ENCODE measurements at places on chromosomes 1 and 21.

DNA sequence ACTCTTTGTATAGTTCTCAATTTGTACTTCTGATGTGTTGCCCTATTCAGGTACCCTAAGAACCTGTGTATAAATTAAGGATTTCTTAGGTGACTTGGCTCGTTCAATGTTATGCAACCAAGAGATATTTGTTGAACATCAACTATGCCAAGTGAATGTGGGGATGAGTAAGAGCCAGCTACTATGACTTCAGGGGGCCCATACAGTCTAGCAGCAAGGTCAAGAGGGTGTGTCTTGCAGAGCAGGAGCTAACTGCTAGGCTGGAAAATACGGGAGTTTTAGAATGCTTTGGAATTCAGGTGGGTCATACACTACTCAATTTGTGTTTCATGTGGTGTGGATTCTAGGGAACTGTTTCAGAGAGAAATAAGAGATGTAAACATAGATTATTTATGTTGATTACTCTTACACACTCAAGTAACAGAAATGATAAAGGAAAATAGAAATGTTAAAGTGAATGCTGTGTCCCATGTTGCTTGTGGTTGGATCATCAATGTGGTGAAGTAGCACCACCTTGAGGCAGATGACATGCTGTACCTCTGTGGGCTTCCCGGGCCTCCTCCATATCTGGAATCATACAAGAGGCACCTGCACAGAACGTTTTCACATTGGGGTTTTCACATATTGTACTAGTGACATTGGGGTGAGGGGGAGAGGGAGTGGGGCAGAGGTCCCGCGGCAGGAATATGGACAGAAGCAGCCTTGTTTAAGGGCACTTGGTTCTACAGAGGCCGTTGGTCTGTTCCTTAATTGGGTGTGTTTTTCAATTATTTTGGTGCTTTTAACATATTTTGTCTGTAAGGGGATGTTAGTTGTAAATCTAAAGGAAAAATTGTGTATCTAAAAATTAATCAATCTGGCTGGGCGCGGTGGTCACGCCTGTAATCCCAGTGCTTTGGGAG, 12.4 kb downstream of the ARPC5 start:
- no peak overlapping the region for H3K27ac ChIP-seq
- peaks cover 42% of the 10 kb centered on the region for H3K36me3 ChIP-seq
- H3K4me1 ChIP-seq: peaks cover 13% of the 10 kb centered on the region

DNA sequence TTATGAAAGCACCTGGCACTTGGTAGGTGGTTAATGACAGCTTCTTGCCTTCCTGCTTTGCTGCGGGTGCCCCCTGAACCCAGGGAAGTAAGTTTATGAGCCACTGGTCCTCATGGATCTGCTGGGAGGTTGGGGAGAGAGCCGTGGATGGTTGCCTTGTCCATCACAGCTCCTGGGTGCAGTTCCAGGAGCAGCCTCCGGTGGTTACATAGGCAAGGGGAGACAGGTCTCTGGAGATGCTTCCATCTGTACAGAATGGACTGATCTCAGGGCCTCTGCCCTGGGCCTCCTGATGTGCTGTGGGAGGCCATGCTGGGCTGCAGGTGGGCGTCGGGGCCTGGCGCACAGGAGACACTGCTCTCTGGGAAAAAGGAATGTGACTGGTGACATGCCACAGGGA, 31.6 kb upstream of the ARHGEF10L start:
- no peak for ATAC-seq
- H3K27ac ChIP-seq: no peak overlapping the region
- H3K27me3 ChIP-seq: no peaks in the 10 kb centered on the region
- no peaks in the 10 kb centered on the region for H3K36me3 ChIP-seq
- no peak overlapping the region for H3K4me3 ChIP-seq

DNA sequence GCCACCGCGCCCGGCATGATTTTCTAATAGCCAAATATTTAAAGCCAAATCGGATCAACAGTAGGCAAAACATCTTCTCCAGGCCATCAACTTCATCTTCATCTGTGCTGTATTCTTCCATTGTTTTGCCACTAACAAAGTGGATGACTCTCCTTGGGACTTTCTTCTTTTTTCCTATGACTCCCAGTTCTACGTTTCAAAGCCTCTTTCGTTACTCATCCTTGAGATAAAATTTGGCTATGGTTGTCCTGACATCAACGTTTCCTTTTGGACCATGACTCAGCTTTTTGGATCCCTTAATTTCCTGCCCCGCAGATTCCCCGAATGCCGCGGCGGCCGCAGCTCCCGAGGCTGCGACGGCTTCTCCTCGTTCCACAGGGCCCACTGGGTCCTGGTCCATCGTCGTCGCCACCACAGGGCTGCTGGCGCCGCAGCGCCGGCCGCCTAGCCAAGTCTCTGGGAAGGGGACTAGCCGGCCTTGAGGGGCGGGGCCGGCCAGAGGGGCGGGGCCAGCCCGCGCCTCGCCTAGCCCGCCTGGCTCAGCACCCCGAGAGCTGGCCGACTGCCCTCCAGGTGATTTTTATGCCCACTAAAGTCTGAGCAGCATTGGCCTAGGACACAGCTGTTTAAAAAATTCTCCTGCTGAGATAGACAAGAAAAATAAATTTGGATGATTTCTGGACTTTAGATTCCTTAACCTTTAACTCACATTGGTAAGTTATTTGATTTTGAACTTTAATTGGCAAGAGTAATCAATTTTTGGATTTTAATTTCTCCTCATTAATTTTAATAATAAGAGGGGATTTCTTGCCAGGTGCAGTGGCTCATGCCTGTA, 93.9 kb downstream of the ADCY10 start:
- peaks cover 11% of the 10 kb centered on the region for H3K4me1 ChIP-seq
- H3K27ac ChIP-seq: peak overlapping the region; percentile 84
- no peaks in the 10 kb centered on the region for H3K36me3 ChIP-seq
- peak overlapping the region; percentile 56 for H3K4me3 ChIP-seq
- ATAC-seq: peak; percentile 93

- no peaks in the 10 kb centered on the region for H3K27me3 ChIP-seq
- H3K4me1 ChIP-seq: peaks cover 5% of the 10 kb centered on the region
- no peak for ATAC-seq
- no peak overlapping the region for H3K27ac ChIP-seq
These were observed 12.0 kb downstream of the NCMAP start for GRCh38 chr1:24567792-24568388.

DNA sequence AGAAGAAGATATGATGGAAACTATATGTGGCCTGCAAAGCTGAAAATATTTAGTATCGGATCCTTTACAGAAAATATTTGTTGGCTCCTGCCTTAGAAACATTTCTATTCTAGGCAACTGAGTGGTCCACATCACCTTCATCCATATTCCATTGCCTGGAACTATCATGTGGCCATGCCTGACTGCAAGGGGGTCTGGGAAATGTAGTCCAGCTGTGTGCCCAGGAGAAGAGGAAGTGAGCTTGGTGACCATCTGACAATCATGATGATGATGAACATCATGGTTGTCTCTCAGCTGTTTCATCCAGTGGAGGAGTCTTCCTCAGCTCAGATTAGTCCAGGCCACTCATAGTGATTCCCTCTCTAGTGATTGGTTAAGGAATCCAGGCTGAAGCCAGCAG, 61.8 kb upstream of the IFNLR1 start:
- H3K27ac ChIP-seq: no peak overlapping the region
- H3K27me3 ChIP-seq: no peaks in the 10 kb centered on the region
- no peaks in the 10 kb centered on the region for H3K36me3 ChIP-seq
- no peak for ATAC-seq

- peaks cover 33% of the 10 kb centered on the region for H3K4me1 ChIP-seq
- no peak for ATAC-seq
- H3K36me3 ChIP-seq: no peaks in the 10 kb centered on the region
These were observed 1.5 kb downstream of the PIGC start for GRCh38 chr1:172442404-172442803.

DNA sequence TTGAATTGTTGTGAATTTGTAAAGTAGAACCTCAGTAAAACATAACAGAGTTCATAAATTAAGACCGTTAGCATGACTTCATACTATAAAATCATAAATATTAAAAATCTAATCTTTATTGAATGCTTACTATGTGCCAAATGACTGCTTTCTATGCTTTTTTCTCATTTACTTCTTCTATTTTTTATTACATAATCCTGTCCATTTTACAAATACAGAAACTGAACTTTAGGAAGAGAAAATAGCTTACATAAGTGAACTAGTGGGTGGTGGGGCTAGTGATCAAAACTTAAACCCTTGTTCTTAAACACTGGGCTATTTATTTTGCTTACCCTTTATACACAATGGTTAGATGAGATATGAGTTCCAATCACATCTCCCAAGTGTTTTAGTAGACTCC, 122.3 kb downstream of the ZC3H11B start:
- no peaks in the 10 kb centered on the region for H3K27me3 ChIP-seq
- no peak overlapping the region for H3K4me3 ChIP-seq
- H3K27ac ChIP-seq: no peak overlapping the region
- ATAC-seq: no peak

DNA sequence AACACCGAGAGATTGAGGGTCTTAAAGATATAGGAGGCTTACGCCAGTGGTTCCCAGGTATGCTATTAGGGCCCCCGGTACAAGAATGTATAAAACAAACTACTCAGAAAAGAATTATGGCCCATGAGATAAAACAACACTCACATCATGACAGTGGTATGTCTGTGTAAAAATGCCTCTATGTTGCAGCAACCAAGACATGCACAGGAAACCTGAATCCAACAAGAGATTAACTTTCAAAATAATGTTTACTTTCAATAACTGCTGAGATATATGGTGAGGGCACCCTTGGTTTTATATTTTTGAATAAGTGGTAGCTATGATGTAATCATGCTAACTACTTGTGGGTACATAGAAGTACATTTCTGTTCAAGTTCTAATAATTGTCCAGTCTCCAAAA, 74.9 kb downstream of the PUM1 start:
- H3K36me3 ChIP-seq: no peaks in the 10 kb centered on the region
- ATAC-seq: no peak
- H3K4me3 ChIP-seq: no peak overlapping the region
- H3K4me1 ChIP-seq: peaks cover 6% of the 10 kb centered on the region
- no peaks in the 10 kb centered on the region for H3K27me3 ChIP-seq
- H3K27ac ChIP-seq: no peak overlapping the region

DNA sequence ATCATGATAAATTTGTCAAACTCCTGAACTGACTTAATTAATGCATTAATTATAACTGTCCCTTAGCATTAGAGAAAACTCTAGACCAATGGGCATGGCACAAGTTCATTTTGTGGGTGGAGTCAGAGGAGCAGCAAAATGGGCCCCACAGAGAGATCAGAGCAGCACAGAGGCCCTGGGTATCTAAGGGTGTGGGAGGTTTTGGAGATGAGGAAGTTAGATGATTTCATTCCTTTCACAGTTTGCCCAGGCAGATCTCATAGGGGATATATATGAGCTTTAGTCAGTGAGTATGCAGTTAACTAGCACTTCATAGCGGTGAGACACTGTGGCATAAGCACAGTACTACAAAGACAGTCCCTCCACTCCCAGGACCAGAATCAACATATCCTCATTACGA, 117.3 kb downstream of the MAB21L3 start:
- no peak overlapping the region for H3K27ac ChIP-seq
- no peaks in the 10 kb centered on the region for H3K36me3 ChIP-seq
- H3K4me3 ChIP-seq: no peak overlapping the region
- H3K4me1 ChIP-seq: no peaks in the 10 kb centered on the region
- no peak for ATAC-seq

DNA sequence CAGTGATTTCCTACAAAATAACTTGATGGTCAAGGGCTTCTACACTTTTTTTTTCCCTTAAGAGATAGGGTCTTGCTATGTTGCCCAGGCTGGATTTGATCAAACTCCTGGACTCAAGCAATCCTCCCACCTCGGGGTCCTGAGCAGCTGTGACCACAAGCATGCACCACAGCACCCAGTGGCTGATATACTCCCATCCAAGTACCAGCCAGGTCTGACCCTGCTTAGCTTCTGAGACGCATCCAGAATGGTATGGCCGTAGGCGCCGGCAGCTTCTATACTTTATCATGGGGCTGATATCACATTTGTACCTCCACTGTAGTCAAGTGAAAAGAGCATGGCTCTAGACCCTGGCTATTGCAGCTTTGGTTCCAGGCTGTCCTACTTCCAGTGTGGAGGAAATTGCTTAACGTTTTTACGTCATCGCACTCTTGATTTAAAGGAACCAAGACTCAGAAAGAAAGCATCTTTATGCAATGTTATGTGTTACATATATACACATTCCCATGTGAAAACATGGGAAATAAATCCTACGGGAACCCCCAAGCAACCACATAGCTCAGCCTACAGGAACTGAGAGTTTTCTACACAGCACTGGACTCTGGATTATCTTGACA, 39.5 kb downstream of the PDPN start:
- H3K27ac ChIP-seq: no peak overlapping the region
- H3K4me1 ChIP-seq: no peaks in the 10 kb centered on the region
- no peaks in the 10 kb centered on the region for H3K27me3 ChIP-seq
- H3K36me3 ChIP-seq: no peaks in the 10 kb centered on the region
- ATAC-seq: peak; percentile 26
- no peak overlapping the region for H3K4me3 ChIP-seq

DNA sequence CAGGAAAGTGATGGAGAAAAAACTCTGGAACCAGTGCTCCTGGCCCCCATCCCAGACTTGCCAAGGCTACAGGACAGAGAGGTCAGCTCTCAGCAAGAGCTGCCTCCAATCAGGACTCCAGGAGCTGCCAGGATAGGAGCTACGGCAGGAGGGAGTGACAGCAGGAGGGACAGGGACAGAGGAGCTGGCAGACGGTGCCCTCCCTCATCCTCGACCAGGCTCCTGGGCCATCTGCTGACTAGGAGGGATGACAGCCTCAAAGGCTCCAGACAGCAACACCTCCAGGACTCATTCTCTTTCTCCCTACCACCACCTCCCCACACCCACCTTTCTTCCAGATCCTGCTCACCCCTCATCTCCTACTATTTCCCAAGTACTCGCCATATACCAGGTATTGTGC, 22.7 kb downstream of the DLGAP3 start:
- no peak for ATAC-seq
- peaks cover 17% of the 10 kb centered on the region for H3K27me3 ChIP-seq
- no peak overlapping the region for H3K27ac ChIP-seq
- no peaks in the 10 kb centered on the region for H3K36me3 ChIP-seq

DNA sequence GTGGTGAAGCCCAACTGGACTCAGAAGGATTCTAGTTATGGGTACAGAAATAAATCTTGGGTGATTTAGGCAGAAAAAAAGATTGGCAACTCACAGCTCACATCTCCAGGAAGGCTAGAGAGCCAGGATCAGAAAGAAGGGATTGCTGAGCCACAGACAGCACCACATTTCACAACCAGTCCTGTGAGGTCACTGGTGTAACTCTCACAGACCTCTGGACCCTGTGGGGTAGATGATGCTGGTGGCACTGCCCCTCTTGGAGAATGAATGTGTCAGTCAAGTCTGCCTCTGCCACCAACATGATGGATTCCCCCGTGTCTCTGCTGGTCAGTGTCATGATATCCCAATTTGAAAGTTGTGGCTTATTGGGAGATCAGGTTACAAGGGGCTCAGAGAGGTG, 70.9 kb upstream of the HMCN1 start:
- H3K27ac ChIP-seq: no peak overlapping the region
- no peaks in the 10 kb centered on the region for H3K27me3 ChIP-seq
- H3K36me3 ChIP-seq: no peaks in the 10 kb centered on the region
- H3K4me3 ChIP-seq: no peak overlapping the region

- H3K4me3 ChIP-seq: no peak overlapping the region
- no peaks in the 10 kb centered on the region for H3K27me3 ChIP-seq
- no peaks in the 10 kb centered on the region for H3K4me1 ChIP-seq
These were observed 350.3 kb upstream of the LYPLAL1 start for GRCh38 chr1:218823291-218823900.
